ENCODE measurements at places on chromosomes 13 and 19. TPM values are rescaled to one million over a fixed set of nuclear protein-coding genes. Genes with fewer than 3 reads are reported as not detected.

DNA sequence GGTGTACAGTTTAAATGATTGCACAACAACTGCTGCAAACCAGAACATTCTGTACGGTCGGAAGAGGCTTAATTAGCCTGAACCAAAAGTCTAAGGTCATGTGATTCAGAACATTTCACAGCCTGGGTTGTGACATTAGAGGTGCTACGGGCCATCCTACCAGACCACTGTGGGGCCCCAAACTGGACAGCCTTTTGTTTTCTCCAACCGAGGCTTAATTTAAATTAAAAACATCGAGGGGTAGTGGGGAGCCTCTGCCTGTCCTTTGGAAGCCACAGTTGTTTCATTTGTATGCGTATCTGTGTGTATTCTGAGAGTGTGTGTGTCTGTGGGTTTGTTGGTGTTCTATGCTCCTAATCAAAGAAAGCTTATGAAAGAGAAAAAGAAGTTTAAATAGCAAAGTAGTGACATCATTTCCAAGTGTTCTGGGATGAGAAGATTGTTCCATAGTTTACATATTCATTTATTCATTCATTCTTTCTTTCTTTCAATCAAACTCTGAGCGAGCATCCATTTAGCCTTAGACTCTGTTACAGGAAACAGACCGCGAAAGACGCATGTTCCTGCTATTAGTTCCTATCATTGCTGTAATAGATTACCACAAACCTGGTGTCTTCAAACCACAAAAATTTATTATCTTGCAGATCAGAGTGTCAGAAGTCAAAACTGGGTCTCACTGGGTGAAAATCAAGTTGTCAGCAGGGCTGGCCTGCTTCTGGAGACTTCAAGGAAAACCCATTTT is 444.8 kb downstream of the FOXO1 start:
- H3K4me1 ChIP-seq = peaks cover 23% of the 10 kb centered on the region
- no peaks in the 10 kb centered on the region for H3K27me3 ChIP-seq
- H3K27ac ChIP-seq = no peak overlapping the region
- H3K36me3 ChIP-seq = no peaks in the 10 kb centered on the region
- no peak overlapping the region for H3K4me3 ChIP-seq

DNA sequence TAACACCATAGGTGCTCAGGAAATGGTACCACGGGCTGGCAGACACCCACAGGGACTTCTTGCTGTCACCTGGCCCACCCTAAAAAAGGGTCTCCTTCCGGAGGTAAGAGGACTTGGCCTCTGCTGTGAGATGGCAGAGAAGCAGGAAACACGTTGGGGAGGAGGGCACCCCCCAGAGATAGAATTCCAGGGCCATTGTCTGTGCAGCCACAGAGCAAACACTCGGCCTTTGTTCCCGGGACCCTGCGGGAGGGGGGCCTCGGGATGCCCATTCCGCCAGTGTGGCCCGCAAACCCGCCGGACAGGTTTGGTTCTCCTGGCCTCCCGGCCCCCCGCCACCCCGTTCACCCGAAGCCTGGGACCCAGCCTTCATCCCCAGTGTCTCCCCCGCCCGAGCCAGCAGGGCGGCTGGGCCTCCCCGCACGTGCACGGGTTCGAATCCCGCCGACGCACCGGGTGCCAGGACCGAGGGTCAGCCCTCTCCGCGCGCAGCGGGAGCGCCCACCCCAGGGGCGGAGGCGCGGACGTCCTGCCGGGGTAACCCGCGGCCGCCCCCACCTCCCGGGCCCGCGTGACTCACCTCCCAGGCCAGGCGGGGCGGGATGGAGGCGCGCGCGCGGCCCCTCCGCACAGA is 714 bp downstream of the PLPP2 start:
- H3K4me1 ChIP-seq = peaks cover 13% of the 10 kb centered on the region
- peak overlapping the region; percentile 34 for H3K4me3 ChIP-seq
- H3K27ac ChIP-seq = no peak overlapping the region
- DNase-seq = no peak
- peaks cover 74% of the 10 kb centered on the region for H3K27me3 ChIP-seq

GRCh38 chr13:85262499-85262898 is 536.7 kb downstream of the SLITRK6 start:
- no peak for DNase-seq
- no peaks in the 10 kb centered on the region for H3K27me3 ChIP-seq
- no peak overlapping the region for H3K4me3 ChIP-seq
- no peak overlapping the region for H3K27ac ChIP-seq

DNA sequence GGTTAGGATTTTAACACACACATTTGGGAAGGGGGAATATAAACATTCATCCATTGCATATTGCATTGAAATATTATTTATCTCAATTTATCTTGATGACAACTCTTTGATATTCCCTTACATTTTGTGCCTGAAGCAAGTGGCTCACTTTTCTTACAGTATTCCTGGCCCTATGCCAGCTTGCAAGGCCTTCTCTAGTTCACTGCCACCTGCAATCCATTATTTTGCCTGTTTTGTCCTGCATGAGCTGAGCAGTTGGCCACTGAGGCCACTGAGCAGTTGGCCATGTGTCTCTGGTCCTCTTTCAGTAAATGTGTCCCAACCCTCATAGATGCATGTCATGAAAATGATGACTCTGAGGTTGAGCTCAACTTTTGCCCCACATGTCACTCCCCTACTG is 49.8 kb downstream of the CBY2 start:
- no peaks in the 10 kb centered on the region for H3K4me1 ChIP-seq
- DNase-seq = no peak
- H3K36me3 ChIP-seq = no peaks in the 10 kb centered on the region

GRCh38 chr13:110182461-110182860 is 124.5 kb downstream of the COL4A1 start:
- peaks cover 13% of the 10 kb centered on the region for H3K4me1 ChIP-seq
- no peak for DNase-seq
- no peaks in the 10 kb centered on the region for H3K27me3 ChIP-seq
- H3K27ac ChIP-seq = no peak overlapping the region
- H3K4me3 ChIP-seq = no peak overlapping the region

DNA sequence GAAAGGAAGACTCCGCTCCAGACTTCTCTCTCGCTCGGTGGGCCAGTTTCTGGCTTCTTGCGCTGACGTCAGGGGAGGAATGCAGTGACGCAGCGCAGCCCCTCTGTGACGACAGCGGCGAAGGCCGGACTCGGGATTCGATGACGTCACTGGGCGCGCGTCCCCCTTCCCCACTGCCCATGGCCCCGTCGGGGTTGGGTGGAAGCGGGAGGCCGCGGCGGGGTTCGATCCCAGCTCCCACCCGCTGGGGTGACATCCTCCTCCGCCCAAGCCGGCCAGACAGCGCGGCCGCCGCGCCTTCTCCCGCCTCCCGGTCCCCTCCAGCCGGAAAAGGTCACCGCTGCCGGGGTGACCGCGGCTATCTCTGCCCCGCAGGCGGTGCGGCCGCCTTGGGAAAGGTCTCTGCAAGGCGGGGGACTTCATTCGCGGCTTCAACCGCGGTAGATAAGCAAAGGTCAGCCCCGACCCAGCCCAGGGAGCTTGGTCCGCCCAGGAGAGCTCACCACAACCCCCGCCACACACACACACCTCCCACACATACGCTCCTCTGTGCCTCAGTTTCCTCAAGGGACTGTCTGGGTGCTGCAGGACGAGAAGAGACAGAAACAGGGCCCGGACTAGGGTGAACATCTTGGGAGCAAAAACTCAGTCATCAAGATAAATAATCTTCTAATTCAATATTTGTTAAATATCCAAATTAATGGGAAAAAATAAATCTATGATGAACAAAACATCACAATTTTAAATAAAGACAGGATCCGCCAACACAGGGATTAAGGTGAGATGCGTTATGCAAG is 844 bp upstream of the RFX1 start:
- peak; percentile 90 for DNase-seq
- H3K27me3 ChIP-seq = no peaks in the 10 kb centered on the region
- H3K27ac ChIP-seq = peak overlapping the region; percentile 99
- H3K4me1 ChIP-seq = peaks cover 17% of the 10 kb centered on the region
- no peaks in the 10 kb centered on the region for H3K36me3 ChIP-seq

GRCh38 chr19:50551034-50551714 is 17.1 kb downstream of the LRRC4B start:
- no peaks in the 10 kb centered on the region for H3K36me3 ChIP-seq
- peaks cover 33% of the 10 kb centered on the region for H3K4me1 ChIP-seq
- no peaks in the 10 kb centered on the region for H3K27me3 ChIP-seq
- H3K4me3 ChIP-seq = peak overlapping the region; percentile 84
- no peak for DNase-seq

DNA sequence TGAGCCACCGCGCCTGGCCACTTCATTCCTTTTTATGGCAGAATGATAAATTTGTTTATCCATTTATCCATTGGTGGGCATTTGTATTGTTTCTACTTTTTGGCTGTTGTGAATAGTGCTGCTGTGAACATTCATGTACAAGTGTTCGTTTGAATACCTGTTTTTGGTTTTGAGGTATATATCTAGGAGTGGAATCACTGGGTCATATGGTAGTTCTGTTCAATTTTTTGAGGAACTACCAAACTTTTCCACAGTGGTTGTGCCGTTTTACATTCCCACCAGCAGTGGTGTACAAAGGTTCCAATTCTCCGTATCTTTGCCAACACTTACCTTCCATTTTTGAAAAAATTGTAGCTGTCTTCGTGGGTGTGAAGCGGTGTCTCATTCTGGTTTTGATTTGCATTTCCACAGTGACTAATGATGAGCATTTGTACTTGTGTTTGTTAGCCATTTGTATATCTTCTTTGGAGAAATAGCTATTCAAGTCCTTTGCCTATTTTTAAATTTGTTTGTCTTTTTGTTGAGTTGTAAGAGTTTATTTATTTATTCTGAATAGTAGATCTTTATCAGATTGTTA is 55.7 kb downstream of the TM9SF2 start:
- no peak for DNase-seq
- no peak overlapping the region for H3K4me3 ChIP-seq
- no peak overlapping the region for H3K27ac ChIP-seq
- H3K4me1 ChIP-seq = no peaks in the 10 kb centered on the region

DNA sequence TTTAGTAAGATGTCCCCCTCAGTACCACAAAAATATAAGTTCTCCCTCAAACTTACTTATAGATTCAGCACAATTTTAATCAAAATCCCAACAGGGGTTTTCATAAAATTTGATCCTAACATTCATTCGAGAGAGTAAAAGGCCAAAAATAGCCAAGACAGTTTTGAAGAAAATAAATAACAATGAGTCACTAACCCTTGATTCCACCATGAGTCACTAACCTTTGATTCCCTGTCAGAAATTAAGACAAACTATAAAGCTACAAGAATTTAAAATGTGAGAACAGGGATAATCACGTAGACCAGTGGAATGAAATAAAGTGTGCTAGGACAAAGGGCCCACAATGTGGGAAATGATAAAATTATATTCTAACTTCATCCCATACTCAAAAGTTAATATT is 320.3 kb downstream of the SUCLA2 start:
- H3K36me3 ChIP-seq = no peaks in the 10 kb centered on the region
- no peak overlapping the region for H3K4me3 ChIP-seq
- DNase-seq = no peak
- no peaks in the 10 kb centered on the region for H3K4me1 ChIP-seq

DNA sequence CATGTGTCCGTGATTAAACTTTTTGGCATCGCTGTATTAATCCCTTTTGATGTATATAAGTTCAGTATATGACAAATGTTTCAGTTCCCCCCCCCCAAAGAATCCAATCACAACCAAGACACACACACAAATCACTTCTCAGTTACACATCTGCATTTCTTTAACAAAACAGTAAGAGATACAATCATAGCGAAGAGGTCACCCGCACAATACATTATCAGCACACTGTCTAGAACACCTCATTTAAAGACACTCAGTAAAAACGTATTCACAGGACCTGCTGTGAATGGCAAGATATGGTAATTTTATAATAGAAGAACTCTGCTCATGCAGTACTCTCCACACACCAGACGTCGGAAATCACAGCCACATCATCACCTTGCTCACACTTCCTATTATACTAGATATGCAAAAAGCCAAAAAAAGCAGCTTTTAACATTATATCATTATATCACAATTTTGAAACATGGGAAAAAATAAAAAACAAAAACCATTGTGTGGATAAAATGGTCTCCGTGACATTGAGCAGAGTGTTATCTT is 71.4 kb upstream of the XPO4 start:
- no peaks in the 10 kb centered on the region for H3K27me3 ChIP-seq
- H3K36me3 ChIP-seq = peaks cover 21% of the 10 kb centered on the region

DNA sequence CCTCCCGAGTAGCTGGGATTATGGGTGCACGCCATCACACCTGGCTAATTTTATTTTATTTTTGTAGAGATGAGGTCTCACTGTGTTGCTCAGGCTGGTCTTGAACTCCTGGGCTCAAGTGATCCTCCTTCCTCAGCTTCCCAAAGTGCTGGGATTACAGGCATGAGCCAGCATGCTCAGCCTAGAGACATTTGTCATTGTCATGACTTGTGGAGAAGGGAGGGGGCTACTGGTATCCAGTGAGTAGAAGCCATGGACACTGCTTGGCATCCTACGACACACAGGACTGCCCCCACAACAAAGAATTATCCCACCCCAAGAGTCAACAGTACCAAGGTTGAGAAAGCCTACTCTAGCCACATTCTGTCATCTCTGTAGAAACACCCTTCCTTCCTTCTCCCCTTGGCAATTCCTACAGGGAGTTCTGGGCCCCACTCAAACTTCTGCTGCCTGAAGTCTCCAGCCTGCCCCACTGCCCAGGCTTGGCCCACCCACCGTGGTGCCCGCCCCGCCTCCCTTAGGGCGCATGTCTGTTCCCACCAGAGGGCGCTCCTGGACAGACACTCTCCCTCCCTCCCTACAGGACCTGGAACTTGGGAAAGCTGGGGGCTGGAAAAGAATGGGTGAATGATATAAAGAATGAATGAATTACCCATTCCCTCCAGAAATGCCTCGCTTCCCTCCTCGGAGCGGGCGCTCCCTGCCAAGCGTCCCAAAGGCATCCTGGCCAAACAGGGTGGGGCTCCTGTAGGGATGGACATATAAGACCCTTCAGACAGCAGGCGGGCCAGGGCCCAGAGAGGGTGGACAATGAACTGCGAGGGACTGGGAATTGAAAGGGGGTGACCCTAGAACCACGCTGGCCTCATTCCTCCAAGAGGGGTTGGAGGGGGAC is 5.5 kb upstream of the EMP3 start:
- H3K27me3 ChIP-seq = no peaks in the 10 kb centered on the region
- peak; percentile 86 for DNase-seq
- H3K27ac ChIP-seq = no peak overlapping the region
- H3K4me3 ChIP-seq = peak overlapping the region; percentile 92
- no peaks in the 10 kb centered on the region for H3K36me3 ChIP-seq

GRCh38 chr13:86087244-86087643 is 288.0 kb upstream of the SLITRK6 start:
- no peaks in the 10 kb centered on the region for H3K27me3 ChIP-seq
- H3K4me3 ChIP-seq = no peak overlapping the region
- no peak overlapping the region for H3K27ac ChIP-seq
- H3K36me3 ChIP-seq = no peaks in the 10 kb centered on the region

- H3K36me3 ChIP-seq = no peaks in the 10 kb centered on the region
- H3K27ac ChIP-seq = no peak overlapping the region
- DNase-seq = no peak
- H3K4me1 ChIP-seq = peaks cover 9% of the 10 kb centered on the region
- H3K27me3 ChIP-seq = no peaks in the 10 kb centered on the region
- no peak overlapping the region for H3K4me3 ChIP-seq
Measured at GRCh38 chr13:33496336-33496735, 210.8 kb upstream of the STARD13 start.

Gene PLEKHF1
- total RNA-seq = 1.2 TPM

Gene PRRG2
- total RNA-seq = 1.0 TPM

Gene HCN2
- total RNA-seq = 0.84 TPM

Gene MEDAG
- not detected for total RNA-seq

Gene ZGLP1
- 11.3 TPM for total RNA-seq

All from neural crest cell (in vitro differentiated cells).